ENCODE measurements at places on chromosomes 2 and 18.

GRCh38 chr2:230308402-230309000 lies 18.5 kb upstream of the SP140L start:
- DNase-seq, result no peak

DNA sequence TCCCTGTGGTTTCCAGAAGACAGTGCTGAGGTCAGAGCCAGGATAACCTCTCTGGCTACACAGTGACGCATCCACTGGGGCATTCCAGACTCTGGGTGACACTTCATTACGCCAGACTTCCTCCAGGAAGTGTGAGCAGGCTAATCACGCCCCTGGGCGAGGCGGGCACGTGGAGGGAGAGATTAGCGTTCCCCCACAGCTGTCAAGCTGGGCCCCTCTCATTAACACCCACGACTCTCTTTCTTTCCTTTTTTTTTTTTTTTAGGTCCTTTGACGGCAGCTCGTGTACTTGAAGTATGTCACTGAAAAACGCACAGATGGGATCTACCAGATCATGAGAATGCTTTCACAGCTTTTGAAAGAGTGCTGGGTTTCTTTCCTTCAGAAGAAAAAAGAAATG lies 274.6 kb downstream of the AFF3 start:
- DNase-seq, result no peak

DNA sequence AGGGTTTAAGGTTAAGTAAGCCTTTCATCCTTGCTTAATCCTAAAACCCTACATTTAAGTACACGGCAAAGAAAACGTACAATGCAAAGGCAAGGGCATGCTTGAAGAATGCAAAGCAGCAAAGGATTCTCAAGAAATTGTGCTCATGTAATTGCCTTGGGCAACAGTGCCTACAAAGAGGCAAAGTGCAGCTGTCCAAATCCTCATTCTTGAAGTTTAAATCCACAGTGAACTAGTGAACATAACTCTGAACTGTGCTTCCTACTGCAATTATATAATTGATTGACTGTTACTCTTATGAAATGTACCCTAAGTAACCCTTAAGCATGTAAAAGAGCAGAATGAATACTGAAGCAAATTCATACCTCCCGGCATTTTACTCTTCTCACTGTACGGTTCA lies 85.4 kb downstream of the MAP3K20 start:
- DNase-seq, result no peak

GRCh38 chr2:157732596-157732995 lies 103.9 kb upstream of the ACVR1C start:
- DNase-seq, result no peak

GRCh38 chr18:48333563-48333962 lies 75.6 kb downstream of the ZBTB7C start:
- no peak for DNase-seq

DNA sequence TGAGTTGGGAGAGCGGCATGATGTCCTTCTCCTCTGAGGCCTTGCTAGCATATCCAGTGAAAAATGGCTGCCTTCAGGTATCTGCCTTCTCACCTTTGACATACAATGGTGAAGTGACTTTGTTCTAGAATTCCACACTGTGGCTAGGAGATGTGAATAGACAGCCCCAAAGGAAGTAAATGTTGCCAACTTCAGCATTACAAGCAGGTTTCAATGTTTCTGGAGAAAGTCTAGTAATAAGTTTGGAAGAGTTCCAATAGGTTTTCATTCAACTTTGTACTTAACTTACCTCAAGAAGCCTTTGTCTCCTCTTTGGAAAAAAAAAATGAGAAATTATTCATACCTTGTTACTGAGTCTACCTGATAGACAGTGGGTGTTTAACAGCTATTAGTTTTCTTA lies 421.3 kb upstream of the MMADHC start:
- no peak for DNase-seq

DNA sequence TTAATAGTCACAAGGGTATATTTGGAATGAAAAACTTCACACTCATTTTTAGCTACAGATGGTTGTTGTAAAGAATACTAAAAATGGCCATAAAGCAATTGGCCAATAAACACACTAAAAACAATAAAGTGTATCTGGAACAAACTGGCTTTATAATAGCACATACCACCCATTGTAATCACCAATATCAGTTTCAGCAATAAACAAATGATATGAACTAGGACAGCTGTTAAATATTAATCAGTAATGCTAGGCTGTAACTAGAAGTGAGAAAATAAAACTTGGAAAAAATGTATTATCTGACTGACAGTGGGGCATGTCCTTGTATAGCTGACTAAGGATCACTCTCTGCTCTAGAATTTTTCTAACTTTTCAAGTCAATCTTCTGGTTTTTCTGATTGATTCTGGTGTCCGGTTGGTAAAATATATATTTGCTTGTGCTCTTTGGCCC lies 312.5 kb downstream of the RND3 start:
- DNase-seq, result no peak

DNA sequence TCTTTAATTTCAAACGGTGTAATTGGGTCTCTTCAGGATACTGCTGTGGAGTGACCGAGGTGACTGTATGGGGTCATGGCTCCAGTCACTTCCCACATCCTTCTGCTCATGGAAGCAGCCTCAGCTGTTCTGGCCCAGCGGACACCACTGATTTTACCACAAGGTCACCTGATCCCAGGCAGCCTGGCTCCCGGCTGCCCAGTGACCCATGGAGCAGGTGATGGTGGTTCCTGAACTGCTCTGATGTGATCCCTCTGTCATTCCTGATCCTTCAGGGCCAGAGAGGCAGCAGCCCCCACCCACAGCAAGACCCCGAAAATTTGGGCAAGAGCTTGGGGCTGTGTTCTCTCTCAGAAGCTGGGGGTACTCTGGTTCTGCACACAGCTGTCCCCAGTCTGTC lies 35.5 kb upstream of the HS6ST1 start:
- DNase-seq, result no peak

- no peak for DNase-seq
Measured at GRCh38 chr2:237998530-237998929, 31.7 kb downstream of the UBE2F start.

DNA sequence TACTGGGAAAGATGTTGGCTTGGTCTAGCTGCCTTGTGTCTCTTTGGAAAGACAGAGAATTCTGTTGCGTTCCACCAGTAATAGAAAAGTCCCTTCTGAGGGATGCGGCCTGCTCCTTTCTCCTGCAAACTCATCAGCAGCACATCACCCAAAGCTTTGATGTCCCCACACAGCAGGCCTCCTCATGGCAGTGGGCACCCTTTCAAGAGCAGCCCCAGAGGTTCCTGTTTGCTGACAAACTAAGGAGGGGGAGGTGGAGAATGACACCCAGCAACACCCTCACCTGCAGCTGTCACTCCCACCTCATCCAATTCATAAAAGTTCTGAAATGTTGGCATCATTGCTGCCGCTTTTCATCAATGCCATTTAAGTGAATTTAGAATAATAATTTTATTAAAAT lies 556.6 kb downstream of the BCL11A start:
- no peak for DNase-seq

GRCh38 chr2:175103191-175103590 lies 64.8 kb downstream of the ATF2 start:
- DNase-seq, result no peak

DNA sequence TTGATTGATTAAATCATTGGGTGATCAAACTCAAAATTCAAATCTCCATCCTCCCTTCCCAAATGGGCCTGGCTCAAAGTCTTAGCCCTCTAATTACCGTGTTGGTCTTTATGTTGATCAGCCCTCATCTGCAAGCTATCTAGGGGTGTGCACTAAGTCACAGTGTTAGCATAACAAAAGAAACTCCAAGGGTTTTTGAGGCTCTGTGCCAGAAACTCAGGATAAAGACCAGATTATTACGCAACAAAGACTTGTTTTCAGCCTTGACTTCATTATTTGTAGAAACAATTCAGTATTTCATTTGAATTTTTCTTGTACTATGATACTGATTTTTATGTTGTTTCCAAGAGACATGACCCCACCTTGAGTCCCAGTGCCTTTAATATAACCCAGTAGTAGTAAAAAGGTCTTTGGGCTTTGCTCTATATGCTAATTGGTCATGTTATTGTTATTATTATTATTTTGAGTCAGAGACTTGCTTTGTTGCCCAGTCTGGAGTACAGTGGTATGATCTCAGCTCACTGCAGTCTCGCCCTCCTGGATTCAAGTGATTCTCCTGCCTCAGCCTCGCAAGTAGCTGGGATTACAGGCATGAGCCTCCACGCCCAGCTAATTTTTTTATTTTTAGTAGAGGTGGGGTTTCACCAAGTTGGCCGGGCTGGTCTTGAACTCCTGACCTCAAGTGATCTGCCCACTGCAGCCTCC lies 13.9 kb downstream of the PSMD14 start:
- no peak for DNase-seq

- DNase-seq, result no peak
Measured at GRCh38 chr2:102620332-102620731, 979 bp downstream of the SLC9A2 start.

DNA sequence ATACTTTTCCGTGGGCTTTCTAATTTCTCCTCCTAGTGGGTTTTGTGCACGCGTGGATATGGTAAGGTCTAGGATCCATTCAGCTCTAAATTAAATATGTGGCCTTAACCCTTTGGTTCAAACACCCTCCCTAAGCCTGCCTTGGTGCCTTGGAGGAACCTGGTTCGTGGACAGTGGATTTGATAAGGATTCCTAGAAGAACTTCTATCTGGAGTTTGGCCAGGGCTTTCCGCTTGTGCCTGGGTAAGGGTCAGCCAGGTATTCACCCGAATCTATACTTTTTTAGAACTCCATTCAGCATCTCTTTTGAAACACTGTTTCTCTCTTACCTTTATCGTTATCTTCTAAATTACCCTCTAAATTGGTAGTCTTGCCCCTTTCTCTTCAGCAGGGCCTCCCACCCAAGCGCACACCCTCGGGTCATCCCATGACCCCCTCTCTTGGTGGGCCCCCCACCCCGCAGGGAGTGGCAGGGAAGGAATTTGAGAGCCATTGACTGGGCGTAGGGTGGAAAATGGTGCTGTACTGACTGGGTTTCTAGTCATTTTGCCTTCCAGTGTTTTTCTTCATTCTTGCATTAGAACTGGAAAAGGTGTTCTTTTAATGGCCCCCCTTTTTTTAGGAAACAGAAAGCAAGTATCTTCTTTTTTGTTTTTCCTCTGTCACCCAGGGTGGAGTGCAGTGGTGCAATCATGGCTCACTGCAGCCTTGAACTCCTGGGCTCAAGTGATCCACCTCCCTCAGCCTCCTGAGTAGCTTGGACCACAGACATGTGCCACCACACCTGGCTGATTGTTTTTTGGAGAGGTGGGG lies 1.8 kb downstream of the SOCS6 start:
- no peak for DNase-seq

DNA sequence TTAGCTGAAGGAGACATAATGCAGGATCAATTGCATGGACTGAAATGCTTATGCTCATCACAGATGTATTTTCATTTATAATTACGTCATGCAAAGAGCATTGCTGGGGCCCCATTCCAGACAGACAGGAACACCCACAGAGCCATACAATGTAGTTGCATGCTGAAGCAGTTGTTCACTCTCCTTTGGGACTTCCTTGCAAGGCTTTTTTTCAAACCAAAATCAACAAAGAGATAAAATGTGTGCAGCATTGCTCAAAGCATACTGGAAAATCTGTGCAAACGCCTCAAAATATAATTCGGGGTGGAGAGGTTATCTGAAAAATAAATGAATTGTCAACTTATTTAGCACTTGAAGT lies 463.2 kb downstream of the CDH2 start:
- no peak for DNase-seq

- no peak for DNase-seq
Measured at GRCh38 chr2:180890781-180891180, 89.6 kb upstream of the UBE2E3 start.

DNA sequence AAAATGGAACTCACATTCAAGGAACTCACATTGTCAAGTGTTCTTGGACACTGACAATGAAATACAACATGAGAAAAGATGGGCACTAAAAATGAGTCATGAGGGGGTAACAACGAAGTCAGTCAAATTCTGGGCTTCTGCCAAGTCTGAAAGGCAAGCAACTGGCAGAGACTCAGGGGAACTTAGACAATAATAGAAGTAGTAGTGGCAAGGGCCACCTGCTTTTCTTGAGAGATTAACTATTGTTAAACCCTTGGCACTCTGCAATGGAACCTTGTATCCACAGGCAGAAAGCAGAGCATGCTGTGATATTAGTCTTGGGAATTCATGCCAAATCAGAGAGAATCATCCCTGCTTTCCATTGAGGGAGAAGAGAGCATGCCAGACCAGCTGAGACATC lies 382.6 kb upstream of the CDH2 start:
- DNase-seq, result no peak

DNA sequence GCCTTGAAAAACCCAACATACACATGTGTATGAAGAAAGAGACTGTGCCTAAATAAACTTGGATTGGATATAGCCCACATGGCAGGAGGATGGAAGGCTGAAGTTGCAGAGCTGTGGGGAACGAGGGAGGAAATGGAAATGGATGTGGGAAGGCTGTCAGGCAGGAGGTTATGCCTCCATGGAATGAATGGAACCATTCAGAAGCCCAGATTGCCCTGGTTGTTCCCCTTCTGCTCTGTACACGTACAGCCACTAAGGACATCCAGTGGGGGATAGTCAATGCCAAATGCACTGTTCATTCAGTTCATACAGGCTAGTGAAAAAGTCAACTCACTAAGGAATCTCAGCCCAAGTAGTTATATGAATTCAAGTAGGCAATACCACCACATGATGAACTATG lies 463.7 kb downstream of the TNS1 start:
- no peak for DNase-seq

- no peak for DNase-seq
Measured at GRCh38 chr2:215314896-215315295, 3.0 kb downstream of the ATIC start.

DNA sequence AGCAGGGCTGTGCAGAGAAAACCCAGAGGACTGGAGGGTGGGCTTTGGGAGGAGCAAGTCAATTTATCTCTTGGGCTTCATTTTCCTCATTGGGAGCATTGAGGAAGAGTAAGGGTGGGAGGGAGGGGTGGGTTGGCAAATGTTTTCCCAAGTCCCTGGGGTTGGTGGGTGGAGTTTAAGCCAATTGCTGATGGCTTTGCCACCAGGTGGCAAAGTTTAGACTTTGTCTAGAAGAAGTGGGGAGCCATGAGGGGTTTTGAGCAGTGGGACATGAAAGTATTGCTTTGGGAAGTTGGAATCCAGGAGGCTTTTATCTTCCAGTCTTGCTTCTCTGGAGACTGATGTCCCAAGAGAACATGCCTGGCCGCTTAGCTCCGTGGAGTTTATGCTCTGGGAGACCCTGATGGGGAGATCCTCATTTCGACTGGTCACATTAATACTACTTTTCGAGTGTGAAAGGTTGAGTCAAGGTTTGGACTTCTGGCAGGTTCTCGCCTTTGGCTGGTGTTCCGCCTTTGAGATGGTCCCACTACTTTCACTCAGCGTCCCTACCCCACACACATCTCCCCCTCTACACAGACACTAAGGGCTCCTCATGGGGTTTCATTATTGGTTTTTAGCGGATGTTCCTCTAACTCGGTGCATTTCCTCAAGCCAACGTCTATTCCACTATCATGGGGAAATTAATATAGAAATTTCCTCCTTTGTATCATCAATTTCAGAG lies 126.7 kb downstream of the PRKCE start:
- DNase-seq, result peak; percentile 4

GRCh38 chr2:195600778-195601177 lies 56.2 kb upstream of the SLC39A10 start:
- DNase-seq, result no peak
